Stimulated activated CD8-positive, alpha-beta memory T cell treated with anti-CD3 and anti-CD28 coated beads, Interleukin-7, amount 100 ng/mL, for 1 hour (primary cell): ENCODE measurements at places on chromosomes 7 and 10.

GRCh38 chr7:116177009-116177408 is 33.3 kb upstream of the TES start:
- DNase-seq = no peak

GRCh38 chr10:63197344-63198092 is 64.4 kb downstream of the NRBF2 start:
- no peak for DNase-seq

- no peak for DNase-seq
Measured at GRCh38 chr10:58622246-58622645, 109.6 kb downstream of the BICC1 start.

- no peak for DNase-seq
Measured at GRCh38 chr10:95748349-95748748, 7.6 kb upstream of the ENTPD1 start.

DNA sequence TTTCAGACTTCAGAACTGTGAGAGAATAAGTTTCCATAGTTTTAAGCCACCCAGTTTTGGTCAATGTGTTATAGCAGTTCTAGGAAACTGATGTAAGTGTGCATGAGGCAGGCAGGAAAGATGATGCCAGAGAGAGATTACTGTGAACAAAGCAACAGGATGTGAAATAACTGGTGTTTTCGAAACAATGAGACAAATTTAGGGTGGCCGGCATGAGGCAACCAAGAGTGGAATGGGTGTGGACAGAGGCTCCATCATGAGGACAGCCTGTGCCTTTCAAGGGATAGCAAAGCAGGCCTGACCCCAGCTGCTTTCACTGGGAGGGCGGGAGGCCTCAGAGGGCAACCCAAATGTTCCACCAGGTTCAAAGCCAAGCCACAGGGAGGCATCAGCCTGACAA is 67.3 kb upstream of the UCN3 start:
- DNase-seq = no peak

GRCh38 chr7:155919391-155920067 is 107.3 kb upstream of the SHH start:
- DNase-seq = no peak

- DNase-seq = no peak
Measured at GRCh38 chr10:130251766-130252165, 115.6 kb downstream of the GLRX3 start.

GRCh38 chr10:130066743-130067142 is 43.9 kb downstream of the C10orf143 start:
- DNase-seq = no peak

GRCh38 chr10:77196614-77197013 is 441.0 kb downstream of the KCNMA1 start:
- DNase-seq = no peak

- DNase-seq = no peak
Measured at GRCh38 chr7:139619367-139619657, 95.8 kb downstream of the CLEC2L start.

- no peak for DNase-seq
Measured at GRCh38 chr7:85469446-85470010, 282.7 kb upstream of the SEMA3D start.

GRCh38 chr7:522071-522950 is 2.7 kb upstream of the PDGFA start:
- DNase-seq = no peak

GRCh38 chr7:2354939-2355704 is 495 bp downstream of the EIF3B start:
- no peak for DNase-seq

- DNase-seq = no peak
Measured at GRCh38 chr7:129728875-129729467, 117.5 kb downstream of the NRF1 start.

GRCh38 chr7:13907831-13908230 is 81.6 kb downstream of the ETV1 start:
- DNase-seq = no peak

GRCh38 chr10:78194050-78194449 is 160.4 kb downstream of the RPS24 start:
- DNase-seq = no peak

DNA sequence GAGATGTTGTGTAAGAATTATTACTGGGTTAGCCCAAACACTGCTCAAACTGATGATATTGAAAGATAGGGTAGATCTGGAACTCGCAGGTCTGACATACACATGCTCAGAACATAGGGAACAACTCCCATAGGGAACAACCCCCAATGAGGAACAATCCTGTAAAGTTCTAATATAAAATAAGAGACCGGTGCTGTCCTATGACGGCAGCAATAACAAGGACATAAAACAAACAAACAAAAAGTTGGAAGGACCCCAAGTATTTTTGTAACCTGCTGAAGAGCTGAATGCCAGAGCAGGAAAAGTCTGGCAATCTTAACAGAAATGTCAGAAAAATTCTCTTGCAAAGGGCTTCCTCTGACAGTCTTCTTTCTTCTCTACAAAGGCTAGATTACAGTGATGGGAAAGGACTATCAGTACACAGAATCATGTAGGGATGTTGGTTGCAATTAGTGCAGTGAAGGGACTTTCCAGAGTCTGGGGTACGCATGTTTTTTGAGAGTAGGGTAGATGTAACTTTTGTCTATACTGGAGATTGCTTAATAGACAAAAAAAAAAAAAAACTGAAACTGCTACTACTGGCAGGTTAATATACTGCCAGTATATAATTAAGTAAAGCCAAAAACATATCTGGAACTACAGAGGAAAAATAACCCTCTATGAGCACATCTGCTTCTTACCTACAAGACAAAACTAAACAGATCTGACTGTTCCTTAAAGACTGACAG is 35.5 kb downstream of the IDE start:
- DNase-seq = no peak

GRCh38 chr7:48250441-48250951 is 79.2 kb downstream of the ABCA13 start:
- DNase-seq = no peak

DNA sequence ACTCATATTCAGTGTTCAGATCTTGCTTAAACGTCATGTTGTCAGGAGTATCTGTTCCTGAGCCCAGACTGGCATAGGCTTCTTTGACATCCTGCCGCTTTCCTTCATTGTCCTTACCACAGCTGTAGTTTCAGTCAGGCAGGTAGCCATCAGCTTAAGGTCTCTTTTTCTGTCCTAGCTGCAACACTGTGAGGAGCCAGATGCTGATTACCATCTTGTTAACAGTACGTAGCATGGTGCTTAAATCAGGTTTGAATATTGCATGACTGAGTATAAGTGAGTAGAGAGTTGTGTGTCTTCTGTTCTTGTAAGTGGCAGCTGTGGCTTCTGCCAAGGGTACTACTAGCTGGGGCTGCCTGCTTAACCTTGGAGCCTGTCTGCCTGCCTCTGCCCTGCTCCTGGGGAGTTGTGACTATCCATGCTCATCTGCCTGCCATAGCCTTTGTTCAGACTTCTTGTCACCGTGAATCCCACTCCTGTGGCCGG is 92.6 kb downstream of the MAPK8 start:
- DNase-seq = no peak

GRCh38 chr10:13724484-13724883 is 137.7 kb downstream of the PRPF18 start:
- no peak for DNase-seq

- no peak for DNase-seq
Measured at GRCh38 chr7:40015790-40016296, 65.8 kb downstream of the CDK13 start.

DNA sequence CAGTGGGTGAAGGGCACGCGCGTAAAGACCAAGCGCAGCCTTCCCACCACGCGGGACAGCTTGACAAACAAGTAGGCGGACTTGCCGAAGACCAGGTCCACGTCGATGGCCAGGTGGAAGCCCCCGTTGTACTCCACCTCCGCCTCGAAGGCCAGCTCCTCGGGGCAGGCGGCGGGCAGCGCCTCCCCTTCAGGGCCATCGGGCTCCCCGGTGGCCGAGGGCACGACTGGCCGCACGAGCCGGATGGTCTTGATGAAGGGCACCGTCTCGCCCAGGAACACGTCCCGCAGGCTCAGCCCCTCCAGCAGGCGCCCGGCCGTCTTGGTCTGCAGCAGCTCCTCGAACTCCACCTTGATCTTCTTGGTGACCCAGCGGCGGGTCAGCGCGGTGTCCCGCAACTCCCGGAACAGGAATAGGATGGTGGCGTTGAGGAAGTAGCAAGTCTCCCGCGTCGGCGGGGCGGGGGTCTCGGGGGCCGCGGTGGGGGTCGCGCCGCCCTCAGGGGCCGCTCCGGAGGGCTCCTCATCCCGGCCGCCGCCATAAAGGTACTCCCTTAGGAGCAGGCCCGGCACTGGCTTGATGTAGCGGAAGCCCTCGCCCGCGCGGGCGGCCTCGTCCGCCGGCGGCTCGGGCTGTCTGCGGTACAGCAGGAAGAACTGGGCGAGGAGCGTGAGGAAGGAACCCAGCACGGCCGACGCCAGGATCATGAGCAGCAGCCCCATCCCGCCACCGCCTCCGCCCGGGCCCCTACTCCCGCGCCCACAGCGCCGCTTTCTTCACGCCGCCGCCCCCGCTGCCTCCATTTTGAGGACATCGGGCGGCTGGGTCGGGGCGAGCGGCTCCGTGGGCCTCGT is 507 bp downstream of the PDZD8 start:
- no peak for DNase-seq

DNA sequence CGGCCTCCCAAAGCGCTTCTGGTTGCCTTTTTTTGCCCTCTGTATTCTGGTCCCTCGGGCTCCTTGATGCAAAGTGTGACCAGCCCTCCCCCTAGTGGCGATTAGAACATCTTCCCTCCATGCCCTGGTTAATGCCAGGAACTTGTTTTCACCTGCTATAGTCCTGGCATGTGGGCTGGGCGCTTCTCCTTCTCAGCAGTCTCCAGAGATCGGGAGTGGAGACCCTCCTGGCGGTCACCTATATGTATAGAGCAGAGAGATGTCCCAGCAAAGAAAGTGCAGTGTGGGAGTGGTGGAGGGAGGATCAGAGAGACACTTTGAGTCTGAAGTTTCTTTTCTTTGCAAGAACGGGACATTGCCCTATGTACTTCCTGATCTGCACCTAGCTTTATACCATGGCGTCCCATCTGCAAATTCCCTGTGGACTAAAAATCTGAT is 264.1 kb downstream of the OTUD1 start:
- no peak for DNase-seq

GRCh38 chr7:113824117-113824823 is 94.5 kb downstream of the PPP1R3A start:
- no peak for DNase-seq

DNA sequence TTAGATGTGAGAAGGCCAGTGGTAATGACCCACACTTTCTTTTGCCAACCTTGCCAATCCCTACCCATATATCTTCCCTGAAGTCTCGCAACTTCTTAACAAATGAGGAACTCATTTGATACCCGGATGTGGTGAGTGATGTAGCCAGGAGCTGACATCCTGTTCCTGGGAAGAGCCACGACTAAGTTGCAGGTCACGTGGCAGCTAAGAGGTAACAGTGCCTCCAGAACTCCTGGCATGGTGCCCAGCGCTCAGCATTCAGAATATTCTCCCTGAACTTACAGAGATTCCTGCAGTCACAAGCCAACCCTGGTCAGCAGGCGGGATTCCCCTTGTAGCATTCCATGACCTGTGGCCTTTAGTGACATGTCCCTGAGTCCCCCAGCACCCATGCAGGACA is 282.5 kb downstream of the GALNT17 start:
- no peak for DNase-seq

GRCh38 chr7:18975689-18976280 is 141.7 kb downstream of the TWIST1 start:
- no peak for DNase-seq

- no peak for DNase-seq
Measured at GRCh38 chr7:129975309-129975708, 22.5 kb upstream of the UBE2H start.

DNA sequence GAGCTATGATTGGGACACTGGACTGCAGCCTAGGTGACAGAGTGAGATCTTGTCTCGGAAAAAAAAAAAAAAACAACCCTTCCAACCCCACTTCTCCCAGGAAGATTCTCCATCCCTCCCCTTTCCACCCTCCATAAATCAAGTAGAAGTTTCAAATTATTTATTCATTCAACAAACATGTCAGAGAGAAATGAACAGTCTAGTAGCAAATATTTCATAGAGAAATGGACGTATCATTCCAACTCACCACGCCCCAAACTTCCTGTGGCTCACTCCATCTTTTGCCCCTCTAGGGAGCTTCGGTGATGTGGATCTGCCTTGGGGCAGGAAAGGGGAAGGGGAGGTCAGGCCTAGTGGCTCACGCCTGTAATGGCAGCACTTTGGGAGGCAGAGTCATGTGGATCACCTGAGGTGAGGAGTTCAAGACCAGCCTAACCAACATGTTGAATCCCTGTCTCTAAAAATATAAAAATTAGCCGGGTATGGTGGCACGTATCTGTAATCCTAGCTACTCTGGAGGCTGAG is 638 bp upstream of the TRAPPC14 start:
- DNase-seq = no peak

- no peak for DNase-seq
Measured at GRCh38 chr7:7051206-7051877, 131.0 kb upstream of the C1GALT1 start.

DNA sequence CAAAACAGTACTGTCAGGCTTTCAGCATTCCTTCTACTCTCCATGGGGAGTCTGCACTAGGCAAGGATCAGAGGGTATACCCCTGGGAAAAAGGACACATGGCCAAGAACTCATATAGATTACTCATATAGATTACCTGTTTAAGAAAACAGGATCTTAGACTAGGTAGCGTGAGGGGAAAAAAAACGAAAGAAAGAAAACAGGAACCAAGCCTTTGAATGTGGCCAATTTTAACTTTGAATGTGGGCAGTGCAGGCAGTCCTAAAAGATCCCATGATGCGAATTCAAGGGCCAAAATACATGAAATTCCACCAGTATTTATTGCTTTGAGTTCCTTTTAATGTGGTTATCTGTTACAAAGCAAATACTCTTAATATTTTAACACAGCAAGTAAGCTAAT is 108.6 kb upstream of the TAC1 start:
- DNase-seq = no peak

DNA sequence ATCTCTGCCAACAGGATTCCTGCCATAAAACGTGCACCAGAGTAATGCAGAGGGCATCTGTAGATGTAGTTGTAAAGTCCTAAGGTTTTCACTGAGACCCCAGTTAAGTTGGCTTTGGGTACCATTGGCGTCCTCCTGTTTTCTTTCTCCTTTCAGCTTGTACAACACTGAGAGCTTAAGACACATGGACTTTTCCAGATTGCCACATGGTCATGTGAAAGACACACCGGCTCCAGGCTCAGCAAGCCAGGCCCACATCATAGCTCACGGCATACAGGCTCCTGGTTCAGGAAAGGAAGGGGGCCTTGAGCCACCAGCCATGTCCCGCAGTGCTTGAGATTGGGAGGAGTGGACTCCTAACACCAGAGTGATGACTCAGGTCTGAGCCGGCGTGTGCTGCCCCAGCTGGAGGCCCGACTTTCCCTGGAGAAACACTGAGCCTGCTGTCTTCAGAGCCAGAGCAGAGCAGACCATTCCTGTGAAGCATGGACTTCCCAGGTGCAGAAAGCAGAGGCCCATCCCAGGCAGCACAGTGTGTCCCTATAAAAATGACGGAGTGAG is 252.7 kb downstream of the PRPF18 start:
- no peak for DNase-seq

GRCh38 chr10:119413093-119413453 is 129.4 kb downstream of the RGS10 start:
- DNase-seq = no peak

GRCh38 chr10:47152861-47153349 is 147.1 kb upstream of the GDF10 start:
- DNase-seq = no peak
